ENCODE measurements at places on chromosomes 16 and 17.
A peak's percentile ranks its signal among the peaks of the same experiment; 100 is the strongest.

DNA sequence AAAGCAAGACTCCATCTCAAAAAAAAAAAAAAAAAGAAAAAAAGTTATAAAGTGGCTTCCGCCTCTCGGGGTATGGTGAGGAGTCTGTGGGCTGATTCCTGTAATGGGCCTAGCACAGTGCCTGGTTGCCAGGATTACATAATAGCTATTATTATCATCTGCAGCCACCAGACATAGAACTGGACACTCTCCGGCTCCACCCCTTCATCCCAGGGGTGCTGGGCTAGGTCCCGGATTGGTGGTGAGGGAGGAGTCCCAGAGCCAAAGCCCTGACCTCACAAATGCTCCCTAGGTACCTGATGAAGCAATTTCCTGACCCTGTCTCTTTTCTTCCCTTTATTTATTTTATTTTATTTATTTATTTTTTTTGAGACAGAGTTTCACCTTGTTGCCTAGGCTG, 11.6 kb upstream of the ADGRG1 start:
- no peak for DNase-seq

DNA sequence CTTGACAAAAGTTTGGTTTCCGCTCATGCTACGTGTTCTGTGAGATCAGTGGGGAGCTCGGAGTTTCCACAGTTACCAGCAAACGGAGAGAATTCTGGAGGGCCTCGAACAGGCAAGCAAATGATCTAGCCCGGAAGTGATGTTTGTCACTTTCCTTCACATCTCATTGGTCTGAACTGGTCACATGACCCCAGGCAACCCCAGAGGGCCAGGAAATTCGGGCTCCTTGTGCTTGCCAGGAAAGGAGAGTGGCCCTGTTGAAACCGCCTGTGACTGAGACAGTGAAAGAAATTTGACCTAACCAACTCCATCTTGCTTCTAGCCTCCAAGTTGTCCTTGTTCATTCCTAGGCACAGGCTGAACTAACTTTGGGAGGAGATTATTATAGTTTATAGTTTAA, 23.0 kb downstream of the SPPL2C start:
- DNase-seq: peak; percentile 19

DNA sequence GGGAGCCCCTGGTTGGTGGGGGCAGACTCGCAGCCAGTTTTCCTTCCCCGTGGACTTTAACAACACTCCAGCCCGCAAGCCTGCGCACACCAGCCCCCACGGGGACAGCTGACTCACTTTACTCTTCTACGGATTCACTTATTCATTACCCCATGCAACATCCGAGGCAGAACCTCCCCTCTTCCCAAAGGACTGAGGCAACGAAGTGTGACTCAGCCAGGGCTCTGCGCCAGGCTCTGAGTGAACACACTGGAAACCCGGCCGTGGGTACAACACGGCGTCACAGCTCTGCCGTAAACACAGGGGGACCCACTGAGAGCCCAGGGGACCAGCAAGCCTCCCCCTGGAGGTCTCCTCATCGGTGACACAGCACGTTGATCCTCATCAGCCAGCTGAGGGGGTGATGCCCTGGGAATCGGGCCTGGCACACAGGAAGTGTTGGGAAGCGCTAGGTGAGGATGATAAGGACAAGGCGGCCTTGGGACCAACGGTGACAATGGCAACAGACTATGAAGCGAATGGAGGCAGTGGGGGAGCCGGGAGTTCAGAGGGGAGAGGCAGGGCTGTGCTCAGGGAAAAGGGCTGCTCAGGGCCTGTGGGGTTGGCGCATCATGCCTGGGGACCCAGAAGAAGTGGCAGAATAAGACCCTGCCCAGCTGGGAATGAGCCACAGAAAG, 14.6 kb downstream of the COTL1 start:
- no peak for DNase-seq

DNA sequence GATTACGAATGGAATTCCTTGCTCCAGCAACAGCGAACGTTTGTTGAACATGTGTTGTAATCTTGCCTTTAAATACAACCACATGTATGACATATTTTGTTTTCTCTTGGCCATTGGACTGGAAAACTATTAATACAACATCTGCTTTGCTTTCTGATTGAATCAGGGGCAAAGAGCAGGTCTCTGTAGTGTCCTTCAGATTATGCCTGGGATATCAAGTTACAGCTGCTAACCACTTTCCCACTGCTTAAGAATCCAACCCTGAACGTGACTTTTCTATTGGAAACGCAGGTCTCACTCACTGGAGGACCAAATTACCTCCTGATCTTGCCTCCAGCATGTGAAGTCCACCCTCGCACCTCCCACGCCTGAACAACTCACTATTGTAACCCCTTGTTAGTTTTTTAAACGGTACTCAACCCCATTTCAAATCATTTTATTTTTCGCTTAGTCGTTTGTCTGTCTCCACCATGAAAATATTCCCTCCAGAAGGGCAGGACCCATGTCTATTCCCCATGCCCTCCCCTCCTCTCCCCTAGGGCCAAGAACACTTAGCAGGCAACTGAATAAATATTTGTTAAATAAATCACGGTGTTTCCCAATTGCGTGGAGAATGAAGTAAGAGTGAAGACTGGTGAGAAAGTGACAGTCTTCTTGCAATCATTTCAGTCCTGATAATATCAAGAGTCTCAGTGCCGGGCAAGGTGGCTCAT, 57.4 kb upstream of the MRTFB start:
- DNase-seq: peak; percentile 48

- no peak for DNase-seq
Observed at GRCh38 chr16:75111961-75112733, 4.4 kb downstream of the LDHD start.

All from mesendoderm (in vitro differentiated cells).